ENCODE measurements at places on chromosomes 2 and 18.

DNA sequence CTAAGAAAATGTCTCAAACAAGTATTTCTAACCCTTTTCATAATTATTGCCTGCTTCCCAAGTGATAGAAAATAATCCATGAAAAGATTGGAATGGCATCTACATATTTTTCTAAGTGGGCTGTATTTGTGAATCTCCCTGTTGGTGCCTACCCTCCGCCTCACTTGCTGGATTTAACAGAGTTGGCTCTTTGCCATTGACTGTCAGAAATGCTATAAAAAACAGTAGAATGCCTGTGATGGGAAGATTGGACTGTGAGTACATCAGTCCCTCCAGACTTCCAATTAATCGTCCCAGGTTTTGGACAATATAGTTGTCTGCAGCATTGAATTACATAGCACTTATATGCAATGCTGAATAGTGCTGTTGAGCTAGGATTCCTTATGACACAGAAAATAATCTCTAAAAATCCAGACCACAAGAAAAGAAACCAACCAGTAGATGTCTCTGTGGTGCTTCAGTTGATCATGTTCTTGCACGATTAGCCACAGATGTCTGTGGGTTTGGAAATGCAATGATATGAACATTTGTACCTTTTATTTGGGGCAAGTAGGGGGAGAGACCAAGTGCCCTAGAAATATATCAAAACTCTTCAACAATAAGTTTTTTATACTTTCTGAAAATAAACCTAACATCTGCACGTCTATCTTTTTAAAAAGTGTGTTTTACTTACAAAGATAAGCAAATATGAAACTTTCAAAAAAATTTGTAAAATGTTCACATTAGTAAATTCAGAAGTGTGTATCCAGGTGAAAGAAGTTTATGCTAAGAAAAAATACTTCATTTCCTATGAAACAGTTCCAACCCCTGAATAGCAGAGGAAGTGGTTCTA is 88.5 kb downstream of the DYNAP start:
- no peak for DNase-seq

- no peak for DNase-seq
These were observed 2.8 kb downstream of the CEP76 start for GRCh38 chr18:12699747-12700146.

- DNase-seq: no peak
These were observed 793 bp downstream of the CNRIP1 start for GRCh38 chr2:68318914-68319397.

DNA sequence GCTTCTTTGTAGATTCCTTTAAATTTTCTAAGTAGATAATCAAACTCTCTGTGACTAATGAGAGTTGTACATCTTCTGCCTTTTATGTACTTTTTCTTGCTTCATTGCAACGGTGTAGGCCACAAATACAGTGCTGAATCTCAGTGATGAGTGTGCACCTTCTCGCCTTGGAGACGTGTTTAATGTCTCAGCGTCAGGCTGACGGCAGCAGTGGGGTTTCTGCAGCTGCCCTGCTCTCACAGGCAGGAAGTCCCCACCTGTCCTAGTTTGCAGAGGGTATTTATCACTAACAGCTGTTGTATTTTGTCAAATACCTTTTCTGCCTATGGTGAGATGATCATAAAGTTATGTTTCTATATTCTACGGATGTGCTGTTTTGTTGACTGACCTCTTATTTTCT is 13.3 kb downstream of the AGXT start:
- no peak for DNase-seq

DNA sequence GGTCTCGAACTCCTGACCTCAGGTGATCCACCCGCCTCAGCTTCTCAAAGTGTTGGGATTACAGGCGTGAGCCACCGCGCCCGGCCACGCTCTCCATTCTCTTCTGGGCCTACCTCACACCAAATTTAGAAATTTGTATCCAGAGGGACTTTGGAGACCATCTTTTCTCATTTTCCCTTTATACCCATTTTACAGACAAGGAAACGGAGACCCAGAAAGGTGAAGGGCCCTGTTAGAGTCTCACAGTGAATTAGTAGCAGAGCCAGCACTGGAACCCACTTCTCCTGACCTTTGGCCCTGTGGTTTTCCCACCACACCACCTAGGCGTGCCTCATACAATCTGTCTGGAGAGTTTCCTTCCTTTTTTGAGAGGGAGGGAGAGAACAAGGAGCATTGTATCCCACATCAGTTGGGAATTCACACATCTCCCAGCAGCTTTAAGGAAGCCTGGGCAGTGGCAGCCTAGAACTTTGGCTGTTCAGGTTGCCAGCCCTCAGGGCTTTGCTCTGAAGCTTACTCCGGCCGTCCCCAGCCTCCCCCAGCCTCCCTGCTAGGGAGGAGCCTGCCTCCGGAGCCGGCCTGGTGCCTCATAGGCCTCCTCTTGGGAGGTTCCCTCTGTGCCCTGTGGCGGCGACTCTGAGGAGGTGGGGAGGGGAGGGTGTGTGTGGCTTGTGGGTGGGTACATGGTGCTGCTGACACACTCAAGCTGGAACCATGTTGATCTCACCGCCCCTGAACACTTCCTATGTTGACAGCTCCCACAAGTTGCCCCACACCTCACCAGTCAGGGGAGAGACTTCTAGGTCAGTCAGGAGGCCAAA is 13.8 kb downstream of the FOSL2 start:
- DNase-seq: peak; percentile 62

DNA sequence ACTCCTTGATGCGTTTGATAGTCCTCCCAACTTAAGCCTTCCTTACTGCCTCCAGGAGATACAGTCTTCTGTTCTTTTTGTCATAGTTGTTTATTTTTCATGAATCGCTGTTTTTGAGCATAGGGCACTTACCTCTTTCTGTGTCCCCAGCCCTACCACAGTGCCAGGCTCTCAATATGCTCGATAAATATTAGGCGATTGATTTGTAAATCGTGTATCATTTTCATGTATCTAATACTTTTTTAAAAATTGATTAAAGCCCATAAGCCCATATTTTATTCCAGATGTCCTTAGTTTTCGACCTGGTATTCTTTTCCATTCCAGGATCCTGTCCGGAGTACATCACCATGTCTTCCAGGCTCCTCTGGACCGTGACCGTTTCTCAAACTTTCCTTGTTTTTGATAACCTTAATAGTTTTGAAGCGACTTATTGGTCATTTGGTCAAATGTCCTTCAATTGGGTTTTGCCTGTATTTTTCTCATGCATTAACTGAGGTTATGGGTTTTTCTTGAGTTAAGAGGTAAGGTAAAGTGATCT is 444 bp upstream of the MMADHC start:
- no peak for DNase-seq

- DNase-seq: no peak
These were observed 2.5 kb downstream of the PID1 start for GRCh38 chr2:229268626-229269025.

- DNase-seq: no peak
These were observed 26.2 kb downstream of the FAM210A start for GRCh38 chr18:13700153-13700552.
